ENCODE measurements at places on chromosomes 3 and 15.

DNA sequence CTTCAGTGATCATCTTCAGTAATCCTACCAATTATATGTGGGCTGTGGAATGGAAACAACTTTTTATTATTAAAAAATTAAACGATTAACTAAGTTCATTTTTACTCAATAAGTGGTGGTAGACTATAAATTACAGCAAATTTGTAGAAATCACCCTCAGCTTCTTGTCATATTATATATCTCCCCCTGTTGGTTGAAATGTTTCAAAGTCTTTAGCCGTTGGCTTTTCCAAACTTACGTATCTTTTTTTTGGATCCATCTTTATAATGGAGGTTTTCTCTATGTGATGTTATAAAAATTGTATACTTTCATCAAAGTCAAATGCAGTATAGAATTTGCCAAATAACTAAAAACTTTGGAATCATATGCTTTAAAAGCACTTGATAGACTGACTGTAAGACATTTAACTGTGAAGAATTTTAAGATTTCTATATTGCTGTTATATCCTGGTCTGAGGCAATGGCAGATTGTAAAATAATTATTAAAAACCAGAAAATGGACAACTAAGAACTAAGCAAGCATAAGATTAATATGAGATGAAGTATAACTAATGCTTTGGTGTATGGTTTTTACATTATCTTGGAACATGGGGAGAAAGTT, 44.7 kb downstream of the ATP11B start:
- no peak for DNase-seq

DNA sequence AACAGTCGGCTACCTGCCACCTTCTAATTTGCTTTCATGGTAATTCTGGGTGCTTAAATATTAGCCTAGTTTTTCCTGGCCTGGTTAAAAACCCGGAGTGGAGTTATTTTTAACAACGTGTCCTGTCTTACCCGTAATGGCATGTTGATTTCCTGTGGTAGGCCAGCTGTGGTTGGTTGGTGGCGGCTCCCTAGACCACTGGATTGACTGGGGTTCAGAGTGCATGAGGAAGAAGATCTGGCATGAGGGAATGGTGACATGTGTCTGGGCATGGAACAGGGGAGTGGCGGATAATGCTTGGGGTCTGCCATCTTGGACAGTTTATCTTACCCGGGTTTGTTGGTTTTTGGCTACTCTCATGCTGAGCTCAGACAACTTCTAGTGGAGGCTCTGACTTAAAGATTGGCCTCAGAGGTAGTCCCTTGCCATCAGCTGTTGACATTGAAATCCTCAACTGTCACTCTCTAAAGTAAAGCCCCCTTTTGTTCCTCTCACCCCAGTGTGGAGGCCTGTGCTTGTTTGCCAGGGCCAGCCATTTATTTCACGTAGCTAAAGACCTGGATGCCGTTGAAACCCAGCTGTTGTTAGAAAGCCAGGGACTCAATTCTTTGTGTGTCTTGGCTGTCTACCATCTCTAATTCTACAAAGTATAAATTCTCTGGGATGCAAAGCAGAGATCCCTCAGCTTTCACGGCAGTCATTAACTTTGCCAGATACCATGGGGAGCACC, 81.6 kb downstream of the DNASE1L3 start:
- DNase-seq = no peak

DNA sequence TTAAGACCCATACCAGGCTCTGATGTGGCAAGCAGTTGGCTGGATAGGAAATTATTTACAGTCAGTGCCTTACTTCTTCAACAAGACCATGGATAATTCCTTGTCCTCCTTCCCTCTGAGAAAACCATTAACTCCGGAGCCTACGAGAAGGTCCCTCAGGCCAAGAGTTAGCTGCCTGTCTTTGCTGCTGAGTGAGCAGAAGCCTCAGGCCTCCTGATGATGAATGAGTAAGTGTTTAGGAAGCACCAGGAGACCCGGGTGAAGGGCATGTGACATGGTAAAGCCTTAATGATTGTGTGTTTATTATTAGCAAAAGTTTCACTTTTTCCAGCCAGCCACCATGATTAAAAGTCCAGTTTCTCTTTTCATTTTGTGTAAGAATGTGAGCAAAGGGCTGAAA, 174.9 kb upstream of the TOPAZ1 start:
- no peak for DNase-seq

DNA sequence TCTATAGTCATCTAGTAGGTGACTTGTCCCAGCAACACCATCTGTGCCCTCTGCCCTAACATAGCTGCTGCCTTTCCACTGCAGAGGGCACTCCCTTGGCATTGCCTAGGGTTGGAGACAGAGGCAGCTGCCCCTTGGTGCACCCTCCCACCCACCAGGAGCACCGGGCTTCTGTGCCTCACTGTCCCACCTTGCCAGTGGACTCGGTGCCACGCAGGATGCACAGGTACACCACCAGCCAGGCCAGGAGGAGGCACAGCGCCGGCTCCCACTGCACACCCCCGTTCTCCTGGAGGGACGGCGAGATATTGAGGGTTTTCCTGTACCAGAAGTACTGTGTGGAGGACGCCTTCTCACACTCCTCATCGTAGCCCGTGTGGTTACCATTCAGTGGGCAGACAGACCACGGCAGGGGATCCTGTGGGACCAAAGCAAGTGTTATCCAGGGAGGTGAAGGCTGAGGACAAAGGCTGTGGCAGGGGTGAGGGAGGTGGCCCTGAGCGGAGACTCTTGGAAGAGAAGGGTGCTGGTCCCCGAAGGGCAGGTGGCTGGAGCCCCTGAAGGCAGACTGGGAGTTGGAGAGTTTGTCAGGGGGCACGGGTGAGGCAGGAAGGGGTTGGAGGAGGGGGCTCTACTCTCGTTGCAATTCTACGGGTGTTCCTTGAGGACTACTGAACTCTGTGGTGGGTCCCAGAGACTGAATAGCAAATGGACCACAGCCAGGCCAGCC, 20.6 kb downstream of the SLC6A20 start:
- DNase-seq = peak; percentile 16

DNA sequence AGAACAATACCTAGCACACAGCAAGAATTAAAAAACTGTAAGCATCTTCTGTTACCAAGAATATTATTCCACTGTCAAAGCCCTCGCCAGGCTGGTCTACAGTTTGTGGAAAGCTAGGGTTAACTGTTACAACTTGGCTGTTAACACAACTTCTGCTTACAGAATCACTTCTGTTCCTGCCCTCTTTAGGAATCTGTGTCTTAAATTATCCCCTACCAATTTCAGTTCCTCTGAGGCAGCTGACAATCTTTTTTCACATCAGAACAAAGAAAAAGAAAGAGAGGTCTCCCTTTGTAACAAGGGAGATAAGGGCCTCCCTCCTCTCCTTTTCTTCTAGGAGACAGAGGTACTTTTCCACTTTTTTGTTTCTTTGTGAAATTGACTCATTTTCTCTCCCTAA, 188.9 kb downstream of the FMN1 start:
- DNase-seq = no peak

- DNase-seq = no peak
Measured at GRCh38 chr3:101878589-101878988, 29.3 kb downstream of the NFKBIZ start.

DNA sequence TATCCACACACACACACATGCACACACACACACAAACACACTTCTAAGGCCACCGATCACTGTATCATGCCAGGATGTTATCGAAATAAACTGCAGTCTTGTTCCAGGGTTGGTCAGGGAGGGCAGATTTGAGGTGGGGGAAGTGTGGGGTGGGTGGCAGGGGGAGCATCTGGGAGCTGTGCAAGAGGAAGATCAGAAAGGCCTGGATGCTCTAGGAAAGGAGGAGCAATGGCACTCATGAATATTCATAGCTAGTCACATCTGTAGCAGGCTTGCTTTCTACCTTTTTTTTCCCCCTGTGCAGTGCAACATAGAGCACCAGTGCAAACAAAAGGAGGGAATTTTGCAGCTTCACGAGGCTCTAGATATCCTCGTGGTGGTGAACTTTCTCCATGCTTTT, 84.9 kb downstream of the MEIS2 start:
- DNase-seq = no peak

- no peak for DNase-seq
Measured at GRCh38 chr3:189053322-189053721, 118.4 kb upstream of the TPRG1 start.

- no peak for DNase-seq
Measured at GRCh38 chr3:34013818-34014570, 215.6 kb downstream of the PDCD6IP start.

- no peak for DNase-seq
Measured at GRCh38 chr3:14920536-14920935, 26.8 kb upstream of the NR2C2 start.

- DNase-seq = no peak
Measured at GRCh38 chr3:21543380-21544075, 207.5 kb downstream of the ZNF385D start.

DNA sequence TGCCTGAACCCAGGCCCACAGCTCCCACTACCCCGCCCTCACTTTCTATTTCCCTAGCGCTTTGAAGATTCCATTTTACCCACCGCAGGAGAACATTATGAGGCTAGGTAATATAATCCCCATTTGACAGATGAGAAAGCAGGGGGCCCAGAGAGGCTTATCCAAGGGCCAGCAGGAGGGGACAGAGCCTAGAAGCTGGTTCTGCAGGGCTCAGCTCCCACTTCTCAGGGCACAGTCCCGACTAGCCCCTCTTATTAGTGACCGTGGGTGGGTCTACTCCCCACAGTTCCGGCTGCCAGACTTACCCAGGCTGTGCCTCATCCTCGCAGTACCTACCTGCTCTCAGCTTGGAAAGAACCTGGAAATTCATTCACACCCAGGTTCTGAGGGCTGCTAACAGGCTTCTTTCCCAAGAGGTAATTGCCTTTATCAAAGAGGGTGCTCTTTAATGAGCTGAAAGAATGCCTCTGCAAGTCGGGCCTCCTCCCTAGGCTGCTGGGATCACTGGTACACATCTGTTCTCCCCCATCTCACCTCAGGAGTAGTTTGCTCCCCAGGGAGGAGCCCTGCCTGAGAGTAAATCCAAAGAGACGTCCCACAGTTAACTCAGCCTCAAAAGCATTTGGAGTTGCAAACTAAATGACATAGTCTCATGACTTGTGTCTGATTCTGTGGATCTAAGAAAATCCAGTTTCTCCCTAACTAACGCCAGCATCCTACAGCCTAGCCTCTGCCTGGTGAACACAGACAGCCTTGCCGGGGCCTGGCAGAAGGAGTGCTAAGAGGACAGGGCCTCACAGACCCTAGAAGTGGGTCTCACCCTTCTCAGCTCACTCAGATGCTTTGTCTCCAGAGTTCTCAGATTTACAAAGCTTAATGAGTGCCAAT, 125.0 kb downstream of the CHSY1 start:
- peak; percentile 49 for DNase-seq

GRCh38 chr3:118231578-118231977, 803.1 kb downstream of the IGSF11 start:
- DNase-seq = no peak

DNA sequence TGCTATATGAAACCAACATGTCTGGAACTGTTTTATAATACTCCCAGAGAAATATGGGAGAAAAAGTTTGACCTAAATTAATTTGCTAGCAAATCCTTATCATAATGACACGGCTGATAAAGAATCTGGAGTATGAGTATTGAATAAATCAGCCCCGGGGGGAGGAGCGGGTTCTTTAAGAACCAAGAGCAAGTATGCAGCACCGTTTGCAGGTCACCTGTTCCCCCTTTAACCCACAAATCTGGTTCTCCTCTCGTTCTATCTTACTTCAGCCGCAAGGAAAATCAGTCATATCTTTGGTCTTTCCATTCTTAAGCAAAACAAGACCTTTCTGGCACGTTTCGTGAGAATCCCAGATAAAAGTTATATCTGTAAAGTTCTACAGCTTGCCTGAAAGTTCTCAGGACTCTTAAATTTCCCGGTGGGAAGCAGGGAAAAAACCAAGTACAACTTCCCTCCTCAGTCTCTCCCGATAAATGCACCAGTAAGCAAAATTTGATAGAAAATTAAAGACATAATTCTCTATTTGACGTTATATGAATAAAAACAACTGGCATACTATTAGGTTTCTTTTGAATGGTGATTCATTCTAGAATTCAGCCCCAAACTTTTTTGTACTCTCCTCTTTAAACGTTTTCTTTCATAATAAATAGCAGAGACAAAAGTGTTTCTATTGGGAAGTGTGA, 348.6 kb downstream of the ZBBX start:
- DNase-seq = no peak

DNA sequence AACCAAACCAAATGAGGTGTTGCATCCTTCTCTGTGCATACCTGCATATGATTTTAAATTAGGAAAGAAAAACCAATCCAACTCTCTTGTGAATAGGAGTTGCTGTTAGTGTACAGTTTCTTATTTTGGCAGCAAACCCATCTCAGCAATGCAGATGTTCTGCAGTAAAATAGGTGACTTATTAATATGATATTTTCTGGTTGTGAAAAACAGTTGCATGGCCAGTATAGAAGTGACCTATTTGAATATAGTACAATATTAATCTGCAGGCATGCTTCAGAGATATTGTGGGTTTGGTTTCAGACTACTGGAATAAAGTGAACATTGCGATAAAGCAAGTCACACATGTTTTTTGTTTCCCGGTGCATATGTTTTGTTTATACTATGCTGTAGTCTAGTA, 42.2 kb downstream of the AKAP13 start:
- DNase-seq = no peak

DNA sequence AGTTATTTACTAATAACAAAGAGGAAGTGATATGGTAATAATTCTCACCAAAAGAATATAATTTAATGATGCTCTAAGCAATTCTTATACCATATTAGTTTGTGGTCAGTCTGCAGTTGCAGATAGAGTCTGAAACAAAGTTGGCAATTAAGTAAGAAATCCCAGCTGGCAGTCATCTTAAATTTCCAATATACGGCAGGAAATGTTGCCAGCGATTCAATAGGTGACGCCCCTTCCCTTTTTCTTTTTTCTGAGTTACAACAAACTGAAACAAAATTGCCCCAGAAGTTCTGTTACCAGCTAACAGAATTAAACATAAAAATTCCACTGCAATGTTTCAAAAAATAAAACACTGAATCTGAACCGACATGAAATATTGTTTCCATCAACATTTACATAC, 26.7 kb downstream of the LRRFIP2 start:
- no peak for DNase-seq

GRCh38 chr3:33377931-33378330, 62.3 kb downstream of the UBP1 start:
- DNase-seq = no peak

GRCh38 chr3:128879991-128880390, 571 bp downstream of the ACAD9 start:
- DNase-seq = peak; percentile 35

Data from stimulated activated CD8-positive, alpha-beta memory T cell treated with anti-CD3 and anti-CD28 coated beads, Interleukin-4, amount 100 ng/mL, for 48 hours (primary cell).